CD4-positive, CD25-positive, alpha-beta regulatory T cell (primary cell): ENCODE measurements at places on chromosomes 5 and 9. TPM values are rescaled to one million over a fixed set of nuclear protein-coding genes. Genes with fewer than 3 reads are reported as not detected.

Gene GABBR2
- total RNA-seq, result not detected

Gene IFNA21
- not detected for total RNA-seq

Gene SHB
- 0.69 TPM for total RNA-seq

Gene AK8
- not detected for total RNA-seq

Gene MXD3
- total RNA-seq, result 8.7 TPM

Gene RGMB
- 27.9 TPM for total RNA-seq

Gene PCDHGA6
- total RNA-seq, result not detected

Gene MVB12B
- 5.1 TPM for total RNA-seq

Gene UBE2R2
- 33.3 TPM for total RNA-seq

Gene HSPB3
- total RNA-seq, result not detected

Gene IL5
- total RNA-seq, result not detected

Gene BTNL3
- not detected for total RNA-seq

Gene MLANA
- total RNA-seq, result not detected

Gene WNK2
- total RNA-seq, result 0.22 TPM

Gene DMRT2
- not detected for total RNA-seq

Gene PPP3R2
- total RNA-seq, result not detected

Gene CYLC2
- total RNA-seq, result not detected

Gene CD274
- total RNA-seq, result 7.0 TPM

Gene TLX3
- not detected for total RNA-seq

Gene PCDHGA10
- not detected for total RNA-seq

Gene ALDH7A1
- 0.35 TPM for total RNA-seq

Gene LVRN
- not detected for total RNA-seq

Gene JAKMIP2
- total RNA-seq, result 2.9 TPM

Gene ARSI
- total RNA-seq, result not detected

Gene BRD3
- 39.3 TPM for total RNA-seq

Gene SOHLH1
- not detected for total RNA-seq

Gene ANKRD31
- 0.52 TPM for total RNA-seq

Gene NXNL2
- total RNA-seq, result not detected

Gene MOB3B
- total RNA-seq, result 0.12 TPM

Gene PCDHGA1
- total RNA-seq, result 0.10 TPM

Gene PCDHGB2
- total RNA-seq, result 0.20 TPM
